Smooth muscle cell of the brain vasculature (primary cell): ENCODE measurements at places on chromosomes 3 and 15.
A peak's percentile ranks its signal among the peaks of the same experiment; 100 is the strongest.

GRCh38 chr15:68278595-68279405 lies 1.3 kb downstream of the FEM1B start:
- no peak for DNase-seq

DNA sequence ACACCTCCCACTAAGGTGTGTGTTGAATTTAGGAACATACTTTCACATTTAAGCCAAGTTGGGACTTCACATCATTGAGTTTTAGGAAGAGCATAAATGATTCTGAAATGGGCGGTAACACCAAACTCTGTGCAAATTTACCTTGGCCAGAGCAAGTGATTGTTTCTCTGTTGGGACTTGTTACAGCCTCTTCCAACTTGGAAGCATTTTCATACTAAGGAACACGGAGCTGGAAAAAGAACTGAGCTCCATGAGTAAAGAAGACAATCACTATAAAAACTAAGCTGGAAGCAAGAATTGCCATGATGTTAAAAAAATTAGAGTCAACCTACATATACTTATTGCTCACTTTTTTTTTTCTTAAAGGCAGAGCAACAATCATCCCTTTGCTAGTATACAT lies 371.3 kb downstream of the ERC2 start:
- no peak for DNase-seq

DNA sequence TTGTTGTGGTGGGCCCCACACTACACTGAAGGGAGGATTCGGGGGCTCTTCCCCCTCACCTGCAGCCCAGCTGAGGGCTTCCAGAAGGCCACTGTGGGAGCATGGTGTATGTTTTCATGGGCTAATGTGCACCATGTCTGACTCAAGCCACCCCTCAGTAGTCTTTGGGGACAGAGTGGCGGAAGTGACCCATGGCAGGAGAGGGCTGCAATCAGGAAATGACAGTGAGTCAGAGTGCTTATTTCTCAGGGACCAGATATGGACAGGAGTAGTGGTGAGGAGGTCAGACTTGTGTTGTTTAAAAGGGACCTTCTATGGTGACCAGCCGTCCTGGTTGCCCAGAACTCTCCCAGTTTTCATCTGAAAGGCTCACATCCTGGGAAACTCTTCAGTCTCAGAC lies 32.8 kb upstream of the SLC9A9 start:
- DNase-seq, result no peak

- no peak for DNase-seq
These were observed 123.9 kb downstream of the ZMAT3 start for GRCh38 chr3:178947738-178948137.

DNA sequence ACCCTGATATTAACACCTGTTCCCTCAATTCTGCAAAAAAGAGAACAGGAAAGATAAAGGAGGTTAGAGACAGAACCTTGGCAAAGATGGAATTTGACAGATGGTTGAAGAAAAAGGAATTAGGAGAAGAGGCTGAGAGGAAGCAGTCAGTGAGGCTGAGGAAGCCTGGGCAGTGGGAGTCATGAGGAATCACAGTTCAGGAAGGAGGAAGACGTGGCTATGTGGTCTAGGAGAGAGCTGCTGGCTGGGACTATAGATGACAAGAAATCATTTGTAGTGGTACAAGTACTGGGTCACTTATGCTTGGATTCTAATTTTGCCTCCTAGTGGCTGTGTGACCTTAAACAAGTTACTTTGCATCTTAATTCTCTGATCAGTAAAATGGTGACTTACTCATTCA lies 49.0 kb downstream of the LARS2 start:
- no peak for DNase-seq

DNA sequence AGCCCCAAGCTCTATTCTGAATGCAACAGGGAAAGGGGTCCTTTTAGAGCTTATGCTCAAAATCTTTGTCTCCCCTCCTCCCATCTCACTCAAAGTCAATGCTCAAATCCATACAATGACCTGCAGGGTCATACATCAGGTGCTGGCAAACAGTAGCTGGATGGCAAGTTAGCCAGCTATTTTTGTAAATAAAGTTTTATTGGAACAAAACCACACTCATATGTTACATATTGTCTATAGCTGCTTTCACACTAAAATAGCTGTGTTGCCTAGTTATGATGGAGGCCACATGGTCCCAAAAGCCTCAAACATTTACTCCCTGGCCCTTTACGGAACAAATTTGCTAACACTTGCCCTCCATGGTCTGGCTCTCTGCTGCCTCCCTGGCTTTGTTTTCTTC lies 1.8 kb upstream of the FAN1 start:
- no peak for DNase-seq

- no peak for DNase-seq
These were observed 261.7 kb downstream of the TLE3 start for GRCh38 chr15:69836048-69836447.

GRCh38 chr15:49697121-49697520 lies 76.3 kb downstream of the DTWD1 start:
- DNase-seq, result no peak

DNA sequence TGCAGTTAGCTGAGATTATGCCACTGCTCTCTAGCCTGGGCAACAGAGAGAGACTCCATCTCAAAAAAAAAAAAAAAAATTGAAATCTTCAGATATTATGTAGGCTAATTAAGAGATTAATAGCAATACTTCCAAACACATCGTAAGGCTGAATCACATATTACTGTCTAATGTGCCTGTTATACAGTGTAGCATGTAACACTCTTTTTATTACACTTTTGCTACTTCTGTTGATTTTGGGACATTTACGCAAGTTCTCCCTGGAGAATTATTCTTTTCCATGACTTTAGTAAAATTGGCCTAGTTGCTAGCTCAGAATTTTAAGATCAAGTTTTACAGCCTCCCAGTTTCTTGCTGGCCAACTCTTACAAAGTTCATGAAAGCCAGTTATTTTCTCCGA lies 605.2 kb downstream of the NAALADL2 start:
- DNase-seq, result no peak

GRCh38 chr15:59819092-59819491 lies 130.0 kb upstream of the BNIP2 start:
- no peak for DNase-seq

GRCh38 chr3:141485641-141486495 lies 959 bp upstream of the RASA2 start:
- DNase-seq, result no peak

GRCh38 chr15:32716216-32716914 lies 1.4 kb upstream of the GREM1 start:
- no peak for DNase-seq

DNA sequence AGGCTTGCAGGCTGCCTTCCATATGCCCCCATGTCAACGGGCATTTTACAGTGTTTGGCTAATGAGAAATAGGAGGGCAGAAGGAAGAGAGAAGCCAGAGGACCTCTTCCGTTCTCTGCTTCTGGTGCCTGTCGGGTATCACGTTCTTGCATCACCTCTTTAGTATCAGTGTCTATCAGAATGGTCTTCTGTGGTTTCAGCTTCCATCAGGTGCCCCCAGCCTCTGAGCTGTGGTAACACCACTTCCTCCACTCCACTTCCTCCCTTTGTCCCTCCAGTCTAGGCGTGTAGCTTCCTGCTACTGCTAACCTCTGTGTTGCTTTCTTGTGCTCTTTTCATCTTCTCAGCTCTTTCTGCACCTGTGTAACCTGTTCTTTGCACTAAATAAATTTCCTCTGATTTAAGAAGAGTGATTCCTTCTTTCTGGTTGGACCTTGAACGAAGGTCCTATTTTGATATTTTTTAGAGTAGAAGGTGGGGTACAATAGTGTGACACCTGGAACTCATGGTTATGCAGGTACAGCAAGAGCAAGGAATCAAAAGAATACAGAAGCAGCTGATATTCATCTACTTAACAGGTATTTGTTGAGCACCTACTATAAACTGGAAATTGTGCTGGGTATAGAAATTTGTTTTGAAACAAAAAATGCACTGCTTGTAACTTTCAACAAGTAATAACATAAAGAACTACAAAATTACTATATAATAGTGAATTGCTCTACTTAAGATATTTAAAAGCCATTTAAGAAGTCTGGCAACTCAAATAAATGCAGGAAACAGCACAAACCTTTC lies 27.4 kb upstream of the FOXB1 start:
- DNase-seq, result no peak

- no peak for DNase-seq
These were observed 280.0 kb downstream of the PDCD6IP start for GRCh38 chr3:34078418-34078817.

- DNase-seq, result no peak
These were observed 357.7 kb downstream of the OTOL1 start for GRCh38 chr3:161854232-161854771.

- peak; percentile 79 for DNase-seq
These were observed 18.6 kb downstream of the MESP2 start for GRCh38 chr15:89794627-89795241.

GRCh38 chr15:75596703-75597345 lies 17.7 kb upstream of the PTPN9 start:
- no peak for DNase-seq

DNA sequence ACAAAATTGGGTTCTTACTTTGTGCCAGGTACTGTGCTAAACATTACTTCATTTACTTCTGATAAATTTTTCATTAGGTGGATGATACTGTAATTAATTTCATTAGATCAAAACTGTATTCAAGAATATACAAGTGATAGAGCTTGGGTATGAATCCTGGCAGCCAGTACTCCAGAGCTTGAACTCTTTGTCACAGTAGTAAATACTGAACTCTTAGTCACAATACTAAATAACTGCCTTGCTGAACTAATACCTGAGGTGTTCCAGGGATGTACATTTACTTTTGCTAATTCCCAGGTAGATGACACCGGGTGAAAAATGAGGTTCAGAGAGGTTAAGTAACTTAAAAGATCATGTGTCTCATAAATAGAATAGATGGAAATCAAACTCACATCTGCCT lies 20.3 kb downstream of the FXR1 start:
- no peak for DNase-seq

DNA sequence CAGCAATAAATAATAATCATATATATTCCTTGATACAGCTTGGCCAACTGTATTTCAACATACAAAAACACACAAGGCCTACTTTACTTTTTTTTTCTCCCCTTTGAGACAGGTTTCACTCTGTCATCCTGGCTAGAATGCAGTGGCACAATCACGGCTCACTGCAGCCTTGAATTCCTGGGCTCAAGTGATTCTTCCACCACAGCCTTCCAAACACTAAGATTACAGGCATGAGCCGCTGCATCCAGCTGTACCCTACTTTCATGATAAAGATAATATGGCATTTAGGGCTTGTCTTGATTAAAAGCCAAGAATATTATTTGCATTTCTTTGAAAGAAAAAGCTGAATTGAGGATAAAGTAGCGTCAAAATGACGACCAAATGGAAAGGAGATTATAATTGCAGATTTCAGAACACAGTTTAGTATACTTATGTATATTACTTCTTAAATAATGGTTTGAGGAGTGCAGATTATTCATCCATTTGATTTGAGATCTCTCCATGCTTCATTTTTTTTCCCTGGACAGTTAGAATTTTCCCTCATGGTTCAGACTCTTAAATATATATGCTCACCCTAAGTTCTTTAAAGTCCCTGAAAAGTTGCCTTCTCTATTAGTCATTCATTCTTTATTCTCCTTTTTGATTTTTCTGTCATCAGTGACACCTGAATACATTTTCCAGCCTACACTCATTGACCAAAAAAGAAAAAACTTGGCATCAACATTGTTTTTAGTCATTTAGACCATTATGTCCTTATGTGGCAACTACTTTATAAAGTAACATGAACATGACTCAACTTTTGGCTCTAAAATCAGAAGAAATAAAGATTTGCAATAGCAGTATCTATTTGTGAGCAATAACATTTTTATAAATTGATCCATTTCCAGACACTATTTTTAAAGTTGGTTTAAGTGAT lies 48.5 kb upstream of the MLF1 start:
- DNase-seq, result no peak

DNA sequence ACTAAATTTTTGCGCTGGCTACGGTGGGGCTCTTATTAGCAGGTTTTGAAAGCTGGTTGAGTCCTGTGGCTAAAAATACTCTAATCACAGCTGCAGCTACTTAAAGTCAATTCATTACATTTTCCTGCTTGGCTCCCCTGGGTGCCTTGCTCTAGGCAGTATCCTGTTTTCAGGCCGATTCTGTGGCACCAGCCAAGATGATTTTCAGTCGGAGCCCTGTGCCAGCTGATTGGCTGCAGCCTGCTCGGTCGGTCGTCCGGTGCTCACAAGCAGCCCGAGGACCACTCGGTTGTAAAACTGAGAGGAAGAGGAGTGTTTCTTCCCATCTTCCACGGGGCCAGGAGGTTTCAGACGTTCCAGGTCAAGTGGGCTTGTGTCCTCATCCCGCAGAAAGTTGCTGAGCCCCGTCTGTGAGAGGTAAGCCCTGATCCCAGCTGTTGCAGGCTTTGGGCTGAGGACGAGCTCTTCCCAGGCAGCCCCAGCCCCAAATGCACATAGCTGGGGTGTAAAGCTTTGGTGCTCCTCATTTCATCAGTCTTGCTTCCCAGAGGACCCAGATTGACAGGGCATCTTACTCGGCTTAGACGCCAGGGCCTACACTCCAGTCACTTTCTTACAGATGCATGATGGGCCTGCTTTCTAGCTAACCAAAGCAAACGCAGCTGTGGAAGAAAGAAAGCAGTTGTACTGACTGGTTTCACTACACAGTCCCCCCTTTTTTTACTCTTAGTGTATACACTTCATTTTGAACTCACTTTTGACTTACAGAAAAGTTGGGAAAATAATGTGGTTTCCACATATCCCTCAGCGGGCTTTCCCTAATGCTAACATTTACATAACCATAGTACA lies 15.9 kb downstream of the LYSMD4 start:
- no peak for DNase-seq

GRCh38 chr15:51493892-51494291 lies 128.7 kb downstream of the DMXL2 start:
- DNase-seq, result no peak

- DNase-seq, result no peak
These were observed 99.2 kb downstream of the AGBL1 start for GRCh38 chr15:86178845-86179244.

DNA sequence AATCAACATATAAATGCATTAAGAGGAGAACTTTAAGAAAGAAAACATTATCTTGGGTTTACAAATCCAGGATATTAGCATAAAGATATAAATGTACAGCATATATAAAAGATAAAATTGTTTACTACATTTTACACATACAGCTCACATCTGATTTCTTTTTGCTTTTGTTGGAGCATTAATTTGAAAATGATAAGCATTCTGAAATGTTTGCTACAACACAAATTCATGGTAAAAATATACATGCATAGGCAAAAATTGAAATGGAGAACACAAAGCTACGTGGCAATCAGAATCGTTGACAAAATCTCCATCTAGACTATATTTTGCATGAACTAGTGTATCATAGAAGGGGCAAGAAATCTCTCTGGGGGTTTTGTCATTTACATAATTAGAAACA lies 159.1 kb downstream of the TIGIT start:
- DNase-seq, result no peak

GRCh38 chr15:94547711-94548110 lies 316.4 kb downstream of the MCTP2 start:
- no peak for DNase-seq

DNA sequence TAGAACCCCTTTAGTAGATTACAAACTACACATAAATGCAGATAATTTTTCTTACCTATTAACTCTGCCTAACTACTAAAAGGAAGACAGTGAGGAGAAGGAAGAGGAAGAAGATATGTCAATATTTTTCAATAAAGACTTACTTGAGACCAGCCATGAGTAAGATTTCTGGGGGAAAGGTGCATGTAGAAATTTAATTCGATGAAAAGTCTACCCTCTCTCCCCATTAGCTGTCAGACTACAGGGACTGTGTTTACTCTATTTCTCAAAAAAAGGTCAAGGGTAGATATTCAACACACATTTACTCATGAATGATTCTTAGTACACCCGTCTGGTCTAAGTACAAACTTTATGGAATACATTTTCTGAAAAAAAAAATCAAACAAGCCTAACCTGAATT lies 6.8 kb downstream of the TSPAN3 start:
- no peak for DNase-seq

GRCh38 chr15:22956978-22957260 lies 23.2 kb downstream of the CYFIP1 start:
- DNase-seq, result no peak
